ENCODE measurements at places on chromosomes 1 and 21.

DNA sequence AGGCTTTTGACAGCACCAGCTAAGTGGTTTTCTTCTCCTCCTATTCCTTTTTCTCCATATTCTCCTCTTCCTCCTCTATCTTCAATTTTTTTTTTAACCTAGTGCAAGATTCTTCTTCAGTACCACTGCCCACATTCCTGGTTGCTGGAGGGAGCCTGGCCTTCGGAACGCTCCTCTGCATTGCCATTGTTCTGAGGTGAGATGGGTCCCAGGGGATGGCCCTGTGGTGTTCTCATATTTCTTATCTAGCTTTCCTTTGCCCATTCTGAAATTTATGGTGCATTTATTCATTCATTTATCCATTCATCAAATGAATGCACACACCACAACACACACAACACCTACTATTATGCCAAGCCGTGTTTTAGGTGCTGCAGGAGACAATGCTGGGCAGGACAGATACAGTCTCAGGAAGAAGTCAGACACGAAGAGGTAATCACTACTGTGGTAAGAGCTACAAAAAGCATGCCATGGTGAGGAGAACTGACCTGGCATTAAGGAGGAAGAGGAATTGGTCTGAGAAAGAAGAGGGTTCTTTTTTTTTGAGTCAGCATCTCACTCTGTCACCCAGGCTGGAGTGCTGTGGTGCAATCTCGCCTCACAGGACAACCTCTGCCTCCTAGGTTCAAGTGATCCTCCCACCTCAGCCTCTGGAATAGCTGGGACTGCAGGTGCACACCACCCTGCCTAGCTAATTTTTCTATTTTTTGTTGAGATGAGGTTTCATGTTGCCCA lies 47.5 kb upstream of the TDRD10 start:
- DNase-seq, result no peak

GRCh38 chr1:192579010-192579738 lies 3.6 kb downstream of the RGS1 start:
- no peak for DNase-seq

DNA sequence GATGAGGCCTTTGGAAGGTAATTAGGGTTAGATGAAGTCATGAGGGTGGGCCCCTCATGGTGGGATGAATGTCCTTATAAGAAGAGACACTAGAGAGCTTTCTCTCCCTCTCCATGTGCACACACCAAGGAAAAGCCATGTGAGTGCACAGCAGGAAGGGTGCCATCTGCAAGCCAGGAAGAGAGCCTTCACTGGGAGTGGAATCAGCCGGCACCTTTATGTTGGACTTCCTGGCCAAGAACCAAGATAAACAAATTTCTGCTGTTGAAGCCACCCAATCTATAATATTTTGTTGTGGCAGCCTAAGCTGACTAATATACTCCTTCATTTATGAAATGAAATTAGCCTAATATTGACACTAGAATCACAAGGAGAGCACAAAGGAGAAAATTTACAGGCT lies 38.2 kb upstream of the PKP1 start:
- no peak for DNase-seq

DNA sequence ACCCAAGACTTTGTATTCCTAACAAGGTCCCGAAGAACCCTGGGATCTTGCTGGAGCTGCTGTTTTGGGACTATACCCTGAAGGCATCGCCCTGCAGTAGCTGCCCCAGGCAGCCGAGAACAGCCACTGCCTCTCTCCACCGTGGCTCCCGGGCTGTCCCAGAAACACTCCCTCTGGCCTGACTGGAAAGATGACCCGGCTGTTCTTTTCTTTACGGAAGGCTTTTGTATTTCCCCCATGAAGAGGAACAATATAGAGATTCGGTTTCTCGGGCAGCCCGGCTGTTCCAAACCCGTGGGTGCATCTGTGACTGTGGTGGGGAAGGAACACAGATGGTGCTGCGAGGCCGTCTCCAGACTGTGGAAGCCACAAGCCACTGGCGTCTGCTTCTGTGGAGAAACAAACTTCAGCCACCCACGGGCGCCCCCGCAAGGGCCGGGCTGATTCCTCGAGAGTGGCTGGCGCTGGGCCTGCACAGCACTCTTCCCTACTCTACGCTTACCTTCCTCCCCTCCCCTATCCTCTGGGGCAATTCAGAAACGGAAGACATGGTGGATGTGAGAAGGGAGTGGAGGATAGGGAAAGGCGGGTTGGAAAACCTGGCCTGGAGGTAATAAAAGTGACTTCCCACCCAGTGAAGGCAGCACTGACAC lies 33.7 kb upstream of the VASH2 start:
- DNase-seq, result no peak

DNA sequence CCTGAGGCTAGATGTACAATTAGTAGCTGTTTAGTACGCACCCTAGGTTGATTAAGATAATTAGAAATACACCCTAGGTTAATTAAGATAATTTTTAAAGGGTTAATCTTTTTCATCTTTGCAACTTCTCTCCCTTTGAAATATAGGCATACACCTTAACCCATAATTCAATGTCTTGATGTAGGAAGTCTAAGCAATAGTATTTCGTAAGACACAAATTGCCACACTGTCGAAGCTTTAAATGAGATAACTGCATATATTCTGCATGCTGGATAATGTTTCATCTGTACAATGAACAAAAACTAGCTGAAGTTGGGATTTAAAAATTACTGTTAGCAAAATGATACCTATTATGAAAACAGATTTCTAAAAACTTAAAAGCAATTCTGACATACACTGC lies 122.9 kb downstream of the EVI5 start:
- no peak for DNase-seq

DNA sequence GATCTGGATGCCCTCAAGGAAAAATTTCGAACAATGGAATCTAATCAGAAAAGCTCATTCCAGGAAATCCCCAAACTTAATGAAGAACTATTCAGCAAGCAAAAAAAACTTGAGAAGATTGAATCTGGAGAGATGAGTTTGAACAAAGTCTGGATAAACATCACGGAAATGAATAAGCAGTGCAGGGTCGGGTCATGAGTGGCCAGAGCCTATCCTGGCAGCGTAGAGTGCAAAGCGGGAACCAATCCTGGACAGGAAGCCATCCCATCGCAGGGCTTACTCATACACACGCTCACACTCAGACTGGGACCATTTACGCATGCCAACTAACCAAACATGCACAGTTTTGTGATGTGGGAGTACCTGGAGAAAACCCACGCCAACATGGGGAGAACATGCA lies 43.1 kb downstream of the ZMYM1 start:
- no peak for DNase-seq
